Ovary (tissue), 10 donors: ENCODE measurements at places on chromosomes 2 and 18. TPM values are rescaled to one million over a fixed set of nuclear protein-coding genes. Genes with fewer than 3 reads are reported as not detected.

The VWA3B gene
- 2.2 TPM for total RNA-seq

The CDH19 gene
- 3.5 TPM for total RNA-seq

The MCFD2 gene
- total RNA-seq = 106 TPM

DNA sequence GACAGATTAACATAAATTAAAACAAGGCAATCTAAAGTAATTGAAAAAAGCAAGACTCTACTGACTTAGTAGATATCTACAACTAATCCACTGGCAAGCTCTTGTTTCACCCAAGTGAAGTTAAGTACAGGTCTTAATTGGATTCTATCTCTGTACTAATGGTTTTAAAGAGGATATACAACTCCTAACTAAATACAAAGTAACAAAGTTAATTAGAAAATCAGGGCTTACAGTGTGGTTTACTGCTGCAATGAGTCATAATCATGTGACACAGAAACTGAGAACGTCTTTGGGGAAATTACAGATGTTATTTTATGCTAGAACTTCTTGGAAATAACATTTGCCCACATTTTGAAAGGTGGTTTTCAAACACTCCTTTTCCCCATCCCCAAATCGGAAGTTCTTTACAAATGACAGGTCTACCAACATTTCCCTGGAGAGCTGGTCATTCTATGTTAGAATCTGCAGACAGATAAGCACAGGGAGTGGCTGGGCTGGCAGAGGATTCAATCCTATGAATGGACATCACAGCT lies 245.3 kb downstream of the STK39 start:
- no peaks in the 10 kb centered on the region for H3K27me3 ChIP-seq
- H3K36me3 ChIP-seq = no peaks in the 10 kb centered on the region
- H3K4me1 ChIP-seq = peaks cover 4% of the 10 kb centered on the region
- no peak for DNase-seq
- H3K27ac ChIP-seq = no peak overlapping the region
- no peak overlapping the region for H3K4me3 ChIP-seq

- DNase-seq = no peak
- no peaks in the 10 kb centered on the region for H3K4me1 ChIP-seq
- H3K36me3 ChIP-seq = no peaks in the 10 kb centered on the region
- H3K27ac ChIP-seq = no peak overlapping the region
- no peak overlapping the region for H3K4me3 ChIP-seq
- H3K27me3 ChIP-seq = no peaks in the 10 kb centered on the region
These were observed 46.1 kb downstream of the TMEM185B start for GRCh38 chr2:120177001-120177621.

- no peaks in the 10 kb centered on the region for H3K27me3 ChIP-seq
- H3K36me3 ChIP-seq = no peaks in the 10 kb centered on the region
- H3K27ac ChIP-seq = no peak overlapping the region
- H3K4me3 ChIP-seq = no peak overlapping the region
These were observed 330.2 kb upstream of the SALL3 start for GRCh38 chr18:78649421-78649820.

- H3K27ac ChIP-seq = no peak overlapping the region
- H3K4me3 ChIP-seq = no peak overlapping the region
- H3K4me1 ChIP-seq = no peaks in the 10 kb centered on the region
- no peak for DNase-seq
- H3K27me3 ChIP-seq = no peaks in the 10 kb centered on the region
These were observed 115.0 kb downstream of the ST6GAL2 start for GRCh38 chr2:106770986-106771385.

- no peaks in the 10 kb centered on the region for H3K27me3 ChIP-seq
- no peak overlapping the region for H3K27ac ChIP-seq
- no peak overlapping the region for H3K4me3 ChIP-seq
- H3K36me3 ChIP-seq = no peaks in the 10 kb centered on the region
- DNase-seq = peak; percentile 65
- H3K4me1 ChIP-seq = no peaks in the 10 kb centered on the region
These were observed 184.3 kb downstream of the SH3BP4 start for GRCh38 chr2:235135990-235136561.

DNA sequence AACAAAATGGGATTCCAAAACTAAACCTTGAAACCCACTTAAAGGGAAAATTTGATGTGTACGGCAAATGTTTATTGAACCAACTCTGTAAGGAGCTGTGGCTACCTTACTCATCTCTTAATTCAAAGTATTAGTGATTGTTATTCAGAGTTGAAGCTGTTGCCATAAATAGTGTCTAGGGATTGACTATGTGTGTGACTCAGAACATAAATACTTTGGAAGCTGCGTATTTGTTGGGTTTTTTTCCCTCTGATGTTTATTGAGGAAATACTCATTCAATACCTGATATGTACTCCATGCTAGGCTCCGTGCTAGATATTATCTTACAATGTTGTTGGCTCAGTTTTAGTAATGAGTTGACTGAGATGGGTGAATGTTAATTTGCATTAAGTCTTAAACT lies 90.4 kb downstream of the PTRHD1 start:
- H3K36me3 ChIP-seq = no peaks in the 10 kb centered on the region
- no peak overlapping the region for H3K27ac ChIP-seq
- H3K27me3 ChIP-seq = no peaks in the 10 kb centered on the region
- no peak overlapping the region for H3K4me3 ChIP-seq
- no peaks in the 10 kb centered on the region for H3K4me1 ChIP-seq
- DNase-seq = no peak

DNA sequence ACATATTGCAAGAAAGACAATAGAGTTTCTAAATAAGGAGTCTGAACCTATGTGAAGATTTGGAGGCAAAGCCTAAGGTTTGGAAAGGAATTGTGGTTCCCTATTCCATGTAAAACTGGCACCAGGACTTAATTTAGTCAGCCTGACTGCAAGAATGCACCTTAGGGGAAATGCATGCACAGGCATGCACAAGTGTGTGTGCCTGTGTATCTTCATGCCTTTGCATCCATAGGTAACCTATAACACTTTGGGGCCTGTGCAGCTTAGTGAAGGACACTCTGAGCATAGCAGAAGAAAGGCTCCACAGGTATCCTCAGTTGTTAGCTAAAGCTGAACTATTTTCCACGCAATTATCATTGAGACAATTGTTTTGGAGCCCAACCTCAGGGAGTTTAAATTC lies 73.4 kb downstream of the RPRM start:
- no peak overlapping the region for H3K4me3 ChIP-seq
- H3K36me3 ChIP-seq = no peaks in the 10 kb centered on the region
- H3K27me3 ChIP-seq = no peaks in the 10 kb centered on the region
- H3K27ac ChIP-seq = no peak overlapping the region

- H3K27ac ChIP-seq = no peak overlapping the region
- no peaks in the 10 kb centered on the region for H3K4me1 ChIP-seq
- H3K36me3 ChIP-seq = no peaks in the 10 kb centered on the region
- DNase-seq = no peak
- H3K27me3 ChIP-seq = no peaks in the 10 kb centered on the region
- no peak overlapping the region for H3K4me3 ChIP-seq
These were observed 1154.4 kb downstream of the DPP10 start for GRCh38 chr2:115596659-115597375.

DNA sequence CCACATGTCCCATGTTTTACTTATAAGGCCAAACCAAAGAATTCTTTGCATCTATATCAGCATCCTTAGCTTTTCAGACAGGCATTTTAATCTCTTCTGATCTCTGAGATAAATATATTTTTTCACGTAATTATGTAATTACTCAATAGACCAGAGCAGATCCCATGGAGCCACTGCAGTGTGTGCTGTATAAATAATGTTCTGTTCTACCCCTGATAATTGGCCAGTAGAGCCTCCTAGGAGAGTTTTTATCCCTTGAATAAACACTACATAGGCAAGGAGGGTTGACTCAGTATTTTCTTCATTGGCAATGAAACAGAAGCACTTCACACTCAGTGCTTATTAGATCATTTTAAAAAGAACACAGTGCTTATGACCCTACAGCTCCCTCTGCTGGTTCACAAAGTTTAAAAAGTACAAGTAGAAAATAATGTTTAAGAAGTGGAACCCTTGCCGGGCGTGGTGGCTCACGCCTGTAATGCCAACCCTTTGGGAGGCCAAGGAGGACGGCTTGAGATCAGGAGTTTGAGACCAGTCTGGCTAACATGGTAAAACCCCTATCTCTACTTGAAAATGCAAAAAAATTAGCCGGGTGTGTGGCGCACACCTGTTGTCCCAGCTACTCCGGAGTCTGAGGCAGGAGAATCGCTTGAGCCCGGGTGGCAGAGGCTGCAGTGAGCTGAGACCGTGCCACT lies 91.9 kb downstream of the PPP1R1C start:
- no peak overlapping the region for H3K4me3 ChIP-seq
- no peaks in the 10 kb centered on the region for H3K36me3 ChIP-seq
- no peaks in the 10 kb centered on the region for H3K27me3 ChIP-seq

- no peaks in the 10 kb centered on the region for H3K4me1 ChIP-seq
- H3K4me3 ChIP-seq = no peak overlapping the region
- H3K27me3 ChIP-seq = no peaks in the 10 kb centered on the region
These were observed 5.6 kb upstream of the MBOAT2 start for GRCh38 chr2:9008951-9009664.

DNA sequence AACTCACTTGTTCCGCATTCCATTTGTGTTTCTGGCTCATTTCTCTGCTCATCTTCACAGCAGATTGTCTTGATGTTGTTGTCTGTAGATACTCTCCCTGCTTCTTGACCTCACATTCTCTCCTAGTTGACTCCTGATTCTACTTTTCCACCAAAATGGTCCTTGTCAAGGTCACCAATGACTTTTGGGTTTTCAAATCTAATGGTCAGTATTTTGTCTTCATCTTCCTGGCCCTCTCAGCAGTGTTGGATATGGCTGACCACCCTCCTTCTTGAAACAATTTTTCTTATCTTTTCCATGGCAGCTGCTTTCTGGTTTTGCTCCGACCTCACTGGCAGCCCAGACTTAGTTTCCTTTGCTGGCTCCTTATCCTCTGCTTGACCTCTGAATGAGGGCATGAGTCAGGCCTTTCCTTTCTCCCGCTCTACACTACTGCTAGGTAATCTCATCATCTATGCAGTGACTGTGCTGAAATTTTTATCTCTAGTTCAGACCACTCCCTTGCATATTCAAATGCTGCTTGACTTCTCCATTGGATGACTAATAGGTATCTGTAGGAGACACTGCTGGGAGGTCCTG lies 386.6 kb upstream of the SPRED2 start:
- no peak overlapping the region for H3K27ac ChIP-seq
- no peaks in the 10 kb centered on the region for H3K27me3 ChIP-seq
- no peak for DNase-seq
- no peaks in the 10 kb centered on the region for H3K36me3 ChIP-seq
